A549 treated with CpdA at 1 μM for 4 hours (cell line): ENCODE measurements at places on chromosomes 3 and 15. TPM values are rescaled to one million over a fixed set of nuclear protein-coding genes. Genes with fewer than 3 reads are reported as not detected.

Gene CPNE9
- 0.13 to 0.41 TPM (median 0.23 TPM) in 4 of 5 replicates, not detected in the other for total RNA-seq

Gene APOD
- total RNA-seq: 0.51 to 0.81 TPM (median 0.59 TPM) in 5 replicates

Gene PLA2G4F
- not detected in 5 replicates for total RNA-seq

Gene FBN1
- 6.1 to 11.2 TPM (median 8.2 TPM) in 5 replicates for total RNA-seq

Gene PPP1R14D
- total RNA-seq: 0.20 to 0.32 TPM in 2 of 5 replicates, not detected in the others

Gene CDHR4
- total RNA-seq: 0.16 to 0.53 TPM (median 0.40 TPM) in 5 replicates

Gene GHSR
- total RNA-seq: not detected in 5 replicates

Gene SEMA3G
- total RNA-seq: 0.05 to 0.15 TPM (median 0.10 TPM) in 5 replicates

Gene CALML4
- total RNA-seq: 8.9 to 9.6 TPM (median 9.1 TPM) in 5 replicates

Gene GABRR3
- total RNA-seq: not detected in 5 replicates

Gene AP3B2
- total RNA-seq: 0.31 to 0.90 TPM (median 0.42 TPM) in 5 replicates

Gene ANAPC13
- 44.1 to 53.3 TPM (median 45.8 TPM) in 5 replicates for total RNA-seq

Gene GOLGA6L7
- not detected in 5 replicates for total RNA-seq

Gene SLC12A1
- not detected in 5 replicates for total RNA-seq

Gene THPO
- 0.03 TPM in 1 of 5 replicates, not detected in the others for total RNA-seq

Gene TGM5
- not detected in 5 replicates for total RNA-seq

Gene DNAH1
- 0.52 to 1.1 TPM (median 1.1 TPM) in 5 replicates for total RNA-seq

Gene FGF7
- total RNA-seq: not detected in 5 replicates

Gene CHAC1
- 2.6 to 7.1 TPM (median 4.8 TPM) in 5 replicates for total RNA-seq
